ENCODE measurements at places on chromosomes 4 and X.

DNA sequence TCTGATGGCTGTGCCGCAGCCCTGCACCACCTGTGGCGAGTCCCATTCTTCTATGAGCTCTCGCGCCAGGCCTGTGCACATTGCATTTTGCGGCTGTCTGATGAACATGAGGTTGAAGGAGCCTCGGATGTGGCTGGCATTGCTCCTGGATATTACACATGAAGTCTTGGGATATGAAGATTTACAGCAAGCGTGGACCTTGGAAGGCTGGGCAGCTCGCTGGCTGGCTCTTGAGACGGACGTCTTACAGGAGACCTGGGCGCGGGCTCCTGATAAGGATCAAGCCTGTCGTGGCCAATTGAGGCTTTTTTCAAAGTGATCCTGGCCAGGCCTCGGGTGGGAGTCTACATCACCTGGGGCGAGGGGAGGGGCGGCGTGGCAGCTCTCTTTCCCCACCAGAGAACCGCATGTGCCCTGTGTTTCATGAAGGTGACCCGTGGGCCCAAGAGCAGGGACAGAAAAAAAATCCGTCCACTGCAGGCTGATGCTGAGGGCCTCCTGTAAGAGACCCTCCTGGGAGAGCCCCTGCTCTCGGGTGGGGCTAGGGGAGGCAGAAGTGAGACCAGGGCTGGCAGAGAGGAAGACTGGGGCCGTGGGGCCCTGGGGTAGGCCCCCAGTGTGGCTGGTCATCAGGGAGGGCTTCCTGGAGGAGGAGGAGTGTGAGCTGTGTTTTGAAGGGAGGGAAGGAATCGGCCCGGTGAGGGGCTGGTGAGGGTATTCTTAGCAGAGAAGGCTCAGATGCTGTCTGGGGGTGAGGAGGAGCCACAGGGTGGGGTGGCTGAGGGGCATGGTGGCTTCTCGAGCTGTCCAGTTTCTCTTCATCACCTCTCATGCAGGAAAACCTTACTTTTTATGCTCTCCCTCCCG lies 23.6 kb downstream of the CPZ start:
- DNase-seq: no peak

DNA sequence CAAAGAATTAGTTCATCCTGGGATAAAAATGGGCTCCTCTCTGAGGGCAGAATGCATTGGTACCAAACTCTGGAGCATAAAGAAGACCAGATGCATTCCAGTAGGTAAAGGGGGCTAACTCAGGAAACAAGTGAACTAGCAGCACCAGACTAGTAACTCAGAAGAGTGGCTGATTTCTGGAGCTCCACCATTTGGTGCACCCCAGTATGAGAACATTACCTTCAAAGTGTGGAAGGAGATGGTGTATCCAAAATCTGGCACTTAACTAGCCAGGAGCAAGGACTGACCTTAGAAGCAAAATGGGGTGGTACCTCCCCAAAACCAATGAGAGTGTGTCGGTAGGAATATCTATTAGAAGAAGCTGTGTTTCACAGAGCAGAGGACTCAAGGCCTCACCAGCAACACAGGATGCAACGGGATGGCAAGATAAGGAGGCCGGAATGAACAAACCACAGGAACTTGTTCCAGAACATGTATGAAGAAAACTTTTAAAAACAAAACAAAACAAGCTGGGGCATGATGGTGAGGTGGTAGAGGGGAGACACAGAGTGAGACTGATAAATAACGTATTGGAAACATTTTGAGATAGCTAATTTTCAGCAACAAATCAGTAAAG lies 142.3 kb downstream of the INPP4B start:
- DNase-seq: no peak

DNA sequence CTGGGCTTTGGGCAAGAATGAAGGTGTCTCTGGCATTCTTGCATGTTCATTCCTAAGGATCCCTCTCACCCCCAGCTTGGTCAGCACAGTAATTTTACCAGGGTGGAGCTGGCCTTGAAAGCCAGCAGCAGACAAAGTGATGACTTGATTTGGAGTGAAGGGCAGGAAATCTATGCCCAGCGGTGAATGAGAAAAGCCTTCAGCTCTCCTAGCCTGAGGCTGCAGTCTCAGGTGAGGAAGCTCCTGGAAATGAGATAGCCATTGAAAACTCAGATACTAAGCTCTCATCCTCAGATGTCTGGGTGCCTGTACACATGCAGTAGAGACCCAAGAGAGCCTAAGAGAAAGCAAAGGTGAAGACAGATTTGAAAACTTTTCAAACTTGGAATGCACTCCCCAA lies 10.7 kb upstream of the UCHL1 start:
- no peak for DNase-seq

GRCh38 chr4:40194602-40195161 lies 2.1 kb upstream of the RHOH start:
- DNase-seq: no peak

DNA sequence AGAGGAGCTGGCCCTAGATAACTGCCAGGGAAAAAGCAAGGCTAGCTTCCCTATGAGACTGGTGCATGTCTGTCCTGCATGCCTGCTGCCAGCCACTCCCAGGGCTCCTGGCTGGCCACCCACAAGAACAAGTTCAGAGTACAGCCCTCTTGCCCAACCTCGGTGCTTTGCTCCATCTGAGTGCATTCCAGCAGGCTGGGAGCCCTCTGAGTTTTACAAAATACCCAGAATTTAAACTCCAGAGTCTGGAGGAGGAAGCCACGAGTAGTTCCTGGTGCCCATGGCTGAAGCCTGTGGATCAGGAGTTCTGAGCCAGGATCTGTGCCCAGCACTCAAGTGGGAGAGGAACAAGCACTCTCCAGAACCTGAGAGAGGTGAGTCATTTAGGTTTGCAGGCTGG lies 111.6 kb downstream of the MAGEE2 start:
- no peak for DNase-seq

- DNase-seq: no peak
These were observed 473.8 kb downstream of the SPRY1 start for GRCh38 chr4:123870216-123870876.

GRCh38 chrX:21151051-21151450 lies 223.2 kb upstream of the CNKSR2 start:
- DNase-seq: no peak

GRCh38 chr4:68396756-68397155 lies 46.9 kb upstream of the YTHDC1 start:
- no peak for DNase-seq

GRCh38 chr4:82589756-82590155 lies 28.0 kb upstream of the TMEM150C start:
- no peak for DNase-seq
